ENCODE measurements at places on chromosomes 7 and 10.

DNA sequence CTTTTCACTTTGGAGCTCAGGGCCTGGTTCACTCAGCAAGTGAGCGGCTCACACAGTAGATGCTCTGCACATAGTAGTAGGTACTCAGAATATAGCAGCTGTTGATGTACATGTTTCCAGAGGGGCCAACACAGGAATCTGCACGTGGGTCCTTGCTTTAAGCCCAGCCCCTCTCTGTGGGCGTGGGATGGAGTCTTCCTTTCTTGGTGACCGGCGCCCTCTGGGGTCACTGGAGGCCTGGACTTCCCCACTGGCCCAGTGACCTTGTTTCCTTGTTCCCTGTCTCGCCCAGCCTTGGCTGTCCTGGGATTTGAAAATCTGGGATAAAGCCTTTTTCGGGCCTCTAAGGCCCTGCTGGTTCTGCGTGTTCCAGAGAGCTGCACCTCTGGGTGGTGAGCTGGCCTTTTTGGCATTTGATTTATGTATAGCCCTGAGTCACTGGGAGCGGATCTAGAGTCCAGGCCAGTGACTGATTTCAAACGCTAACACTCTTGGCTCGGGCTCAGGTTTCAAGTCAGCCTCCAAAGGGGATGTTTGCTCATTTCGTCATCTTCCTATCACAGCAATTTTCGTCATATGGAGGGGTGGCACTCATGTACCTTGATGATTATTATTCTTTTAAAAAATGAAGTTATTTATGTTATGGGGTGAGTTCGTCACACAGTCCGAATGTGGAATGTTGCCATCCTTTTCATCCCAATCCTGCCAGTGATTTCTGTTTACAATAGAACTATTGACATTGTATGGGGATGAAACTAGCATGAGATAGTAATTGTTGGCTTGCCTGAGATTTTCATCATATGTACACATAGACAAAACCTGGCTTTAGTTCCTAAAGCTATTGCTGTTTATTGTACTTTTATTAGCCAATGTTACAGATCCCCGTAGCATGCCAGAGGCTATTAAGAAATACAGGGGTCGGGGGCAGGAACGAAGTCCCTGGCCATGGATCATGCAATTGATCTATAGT, 65.5 kb downstream of the CUX1 start:
- peak; percentile 54 for DNase-seq

DNA sequence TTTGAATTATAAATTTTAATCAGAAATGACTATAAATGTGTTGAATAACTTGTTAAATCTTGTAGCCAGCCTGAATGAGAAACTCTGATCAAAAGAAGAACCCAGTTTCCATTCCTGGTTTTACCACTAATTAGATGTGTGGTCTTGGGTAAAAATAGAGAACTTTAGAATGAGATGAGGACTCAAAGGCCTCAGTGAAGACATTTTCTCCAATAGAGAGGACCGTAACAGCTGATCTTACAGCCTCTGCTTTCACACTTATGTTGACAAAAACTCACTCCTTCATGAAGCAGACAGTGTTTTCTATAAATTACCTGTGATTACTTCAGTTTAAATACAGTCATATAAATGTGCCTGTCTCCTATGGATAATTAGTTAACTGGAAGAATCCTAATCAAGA, 200.1 kb upstream of the MEOX2 start:
- no peak for DNase-seq

- DNase-seq, result no peak
These were observed 162.6 kb downstream of the PTEN start for GRCh38 chr10:88026031-88026430.

DNA sequence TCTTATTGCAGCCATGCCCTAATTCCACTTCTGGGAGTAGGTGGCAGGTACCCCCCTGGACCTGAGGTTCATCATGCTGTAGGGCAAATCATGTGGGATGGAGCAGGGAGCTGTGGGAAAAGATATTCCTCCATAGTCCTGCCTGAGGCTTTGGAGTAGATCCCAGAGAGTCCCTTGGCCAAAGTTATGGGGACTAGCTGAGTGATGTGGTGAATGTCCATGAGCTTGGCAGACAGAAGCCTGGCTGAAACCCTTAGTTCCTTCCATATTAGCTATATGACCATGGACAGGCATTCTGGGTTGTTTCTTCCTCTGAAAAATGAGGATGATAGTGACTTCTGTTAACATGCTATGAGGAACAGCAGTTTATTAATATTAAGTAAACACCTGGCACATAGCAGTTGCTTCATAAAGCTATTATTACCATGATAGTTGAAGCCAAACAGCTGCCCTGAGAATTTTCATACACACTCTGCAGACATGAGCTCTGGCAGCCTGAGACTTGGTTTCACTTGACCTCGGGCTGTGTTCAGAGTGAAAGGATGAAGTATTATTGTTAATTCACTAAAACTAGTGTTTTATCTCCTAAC, 15.0 kb upstream of the IMPDH1 start:
- no peak for DNase-seq

GRCh38 chr7:84484502-84485079, 290.0 kb upstream of the SEMA3A start:
- DNase-seq, result no peak

DNA sequence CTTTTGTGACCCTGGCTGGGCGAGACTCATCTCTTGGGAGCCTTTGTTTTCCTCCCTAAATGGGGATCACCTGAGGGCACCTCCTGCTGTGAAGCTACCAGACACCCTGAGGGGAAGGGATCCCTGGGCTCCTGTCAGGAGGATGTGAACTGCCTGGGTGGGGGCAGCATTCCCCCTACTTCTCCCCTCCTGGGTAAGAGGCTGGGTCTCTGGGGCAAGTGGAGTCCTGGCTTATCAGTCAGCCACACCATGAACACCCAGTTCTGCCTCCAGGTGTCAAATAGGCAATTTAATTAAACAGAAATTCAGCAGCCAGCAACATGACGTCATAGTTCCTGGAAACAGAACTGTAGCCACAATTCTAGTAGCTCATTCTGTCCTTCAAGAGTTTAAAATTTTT, 97.7 kb upstream of the RET start:
- DNase-seq, result no peak

DNA sequence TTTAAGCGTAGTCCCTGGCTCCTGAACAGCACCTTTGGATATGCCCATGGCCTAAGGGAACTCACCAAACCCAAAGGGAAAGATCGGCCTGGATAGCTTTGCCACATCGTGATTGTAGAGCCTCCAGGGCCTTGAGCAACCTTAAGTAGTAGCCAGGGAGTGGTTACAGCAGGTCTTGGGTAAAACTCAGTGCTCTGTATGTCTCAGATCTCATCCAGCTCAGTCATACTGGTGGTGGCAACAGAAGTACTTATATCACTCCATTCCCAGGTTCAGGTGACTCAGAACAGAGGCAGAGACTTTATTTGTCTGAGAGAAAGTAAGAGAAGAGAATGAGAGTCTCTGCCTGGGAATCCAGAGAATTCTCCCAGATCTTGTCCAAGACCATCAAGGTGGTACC, 39.1 kb upstream of the AASS start:
- no peak for DNase-seq

DNA sequence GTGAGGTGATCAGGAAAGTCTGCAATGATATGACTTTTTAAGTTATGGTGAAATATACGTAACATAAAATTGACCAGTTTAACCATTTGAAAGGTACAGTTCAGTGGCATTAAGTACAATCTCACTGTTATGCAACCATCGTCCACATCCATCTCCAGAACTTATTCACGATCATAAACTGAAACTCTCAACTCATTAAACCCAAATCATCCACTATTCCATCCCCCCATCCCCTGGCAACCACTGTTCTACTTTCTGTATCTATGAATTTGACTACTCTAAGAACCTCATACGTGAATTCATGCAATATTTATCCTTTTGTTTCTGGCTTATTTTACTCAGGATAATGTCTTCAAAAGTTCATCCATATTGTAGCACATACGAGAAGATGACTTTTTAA, 48.4 kb downstream of the TFAM start:
- DNase-seq, result no peak

DNA sequence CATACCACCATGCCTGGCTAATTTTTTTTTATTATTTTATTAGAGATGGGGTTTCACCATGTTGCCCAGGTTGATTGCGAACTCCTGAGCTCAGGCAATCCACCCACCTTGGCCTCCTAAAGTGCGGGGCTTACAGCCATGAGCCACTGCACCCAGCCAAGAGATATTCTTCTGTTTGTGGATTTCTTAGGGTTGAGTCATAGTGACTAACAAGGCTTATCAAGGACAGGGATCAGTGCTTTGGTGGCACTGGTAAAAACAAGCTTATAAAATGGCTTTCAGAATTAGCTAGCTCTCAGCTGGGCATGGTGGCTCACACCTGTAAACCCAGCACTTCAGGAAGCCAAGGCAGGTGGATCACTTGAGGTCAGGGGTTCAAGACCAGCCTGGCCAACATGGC, 122.4 kb downstream of the ZNF248 start:
- DNase-seq, result no peak
